ENCODE measurements at places on chromosomes 7 and 10. TPM values are rescaled to one million over a fixed set of nuclear protein-coding genes. Genes with fewer than 3 reads are reported as not detected.
A peak's percentile ranks its signal among the peaks of the same experiment; 100 is the strongest.

GRCh38 chr10:126126866-126127265, 230.5 kb downstream of the FANK1 start:
- peaks cover 30% of the 10 kb centered on the region for H3K4me1 ChIP-seq
- no peak for DNase-seq
- H3K27me3 ChIP-seq: no peaks in the 10 kb centered on the region
- no peak overlapping the region for H3K4me3 ChIP-seq

- DNase-seq: no peak
- no peak overlapping the region for H3K27ac ChIP-seq
- no peaks in the 10 kb centered on the region for H3K36me3 ChIP-seq
- H3K4me3 ChIP-seq: no peak overlapping the region
- H3K4me1 ChIP-seq: peaks cover 6% of the 10 kb centered on the region
These were observed 109.4 kb downstream of the ADAM12 start for GRCh38 chr10:126278851-126279250.

GRCh38 chr10:76523246-76523645, 1091.8 kb downstream of the LRMDA start:
- peaks cover 25% of the 10 kb centered on the region for H3K4me1 ChIP-seq
- H3K27me3 ChIP-seq: no peaks in the 10 kb centered on the region
- no peak overlapping the region for H3K4me3 ChIP-seq
- no peaks in the 10 kb centered on the region for H3K36me3 ChIP-seq

DNA sequence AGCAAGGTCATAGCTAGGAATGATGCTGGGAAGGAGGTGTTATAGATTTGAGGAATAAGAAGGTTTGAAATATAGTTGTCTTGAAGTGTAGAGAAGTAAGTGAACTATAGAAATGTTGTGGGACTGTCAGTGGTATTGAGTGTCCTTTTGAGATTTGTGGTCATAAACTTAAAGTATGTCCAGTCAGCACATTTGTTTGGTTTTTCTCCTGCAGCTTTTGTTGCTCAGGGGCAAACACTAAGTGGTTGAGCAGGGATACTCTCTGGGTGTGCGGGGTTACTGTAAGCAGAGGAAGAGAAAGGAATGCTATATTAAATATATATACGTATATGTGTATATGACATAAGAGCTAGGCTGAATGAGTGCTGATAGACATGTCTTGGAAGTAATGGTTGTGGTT, 67.1 kb downstream of the HECTD2 start:
- H3K4me3 ChIP-seq: no peak overlapping the region
- no peaks in the 10 kb centered on the region for H3K36me3 ChIP-seq
- H3K27ac ChIP-seq: no peak overlapping the region
- H3K27me3 ChIP-seq: no peaks in the 10 kb centered on the region
- no peaks in the 10 kb centered on the region for H3K4me1 ChIP-seq
- DNase-seq: no peak

DNA sequence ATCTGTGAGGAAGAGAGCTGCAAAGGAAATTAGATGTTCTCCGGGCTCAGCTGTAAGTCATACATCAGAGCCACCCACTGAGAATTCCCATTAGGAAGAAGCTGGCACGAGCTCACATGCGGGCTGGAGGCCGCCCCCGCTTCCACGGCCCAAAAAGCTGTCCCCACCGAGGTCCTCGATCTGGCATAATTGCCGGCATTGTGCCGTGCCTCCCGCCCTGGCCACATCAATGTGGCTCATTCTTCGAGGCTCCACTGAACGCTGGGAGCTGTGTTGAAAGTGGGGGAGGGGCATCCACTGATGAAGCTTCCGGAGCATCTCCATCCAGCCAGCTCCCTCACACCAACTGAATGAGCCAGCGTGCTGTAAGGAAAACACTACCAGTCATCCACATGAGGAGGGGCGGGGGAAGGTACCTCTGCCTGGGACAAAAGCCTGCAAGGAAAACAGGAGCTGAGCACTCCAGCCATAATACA, 173.1 kb downstream of the PTPRN2 start:
- peaks cover 11% of the 10 kb centered on the region for H3K4me1 ChIP-seq
- H3K27me3 ChIP-seq: no peaks in the 10 kb centered on the region
- DNase-seq: no peak

- no peak for DNase-seq
- H3K27ac ChIP-seq: no peak overlapping the region
- H3K4me3 ChIP-seq: no peak overlapping the region
- H3K36me3 ChIP-seq: no peaks in the 10 kb centered on the region
These were observed 10.3 kb downstream of the HTRA1 start for GRCh38 chr10:122471531-122472177.

GRCh38 chr10:101219946-101220451, 9.3 kb downstream of the LBX1 start:
- H3K4me3 ChIP-seq: peak overlapping the region; percentile 46
- H3K36me3 ChIP-seq: peaks cover 4% of the 10 kb centered on the region
- peaks cover 96% of the 10 kb centered on the region for H3K27me3 ChIP-seq
- H3K27ac ChIP-seq: no peak overlapping the region

DNA sequence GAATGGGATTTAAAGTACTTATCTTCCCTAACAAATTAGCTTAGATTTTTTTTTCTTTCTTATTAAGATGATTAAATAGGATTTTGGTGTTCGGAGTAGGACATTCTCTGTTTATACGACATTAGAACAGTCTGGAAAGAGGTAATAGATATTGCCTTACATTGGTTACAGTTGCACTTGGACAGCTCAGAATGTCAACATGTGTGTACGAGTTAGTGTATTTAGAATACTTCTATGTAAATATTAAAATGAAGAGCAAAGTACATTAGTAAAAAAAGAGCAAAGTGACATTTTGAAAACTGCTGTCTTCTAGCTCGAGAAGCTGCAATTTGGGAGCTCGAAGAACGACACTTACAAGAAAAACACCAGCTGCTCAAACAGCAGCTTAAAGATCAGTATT, 51.5 kb downstream of the SLK start:
- DNase-seq: no peak
- no peak overlapping the region for H3K27ac ChIP-seq
- H3K4me3 ChIP-seq: no peak overlapping the region
- H3K27me3 ChIP-seq: no peaks in the 10 kb centered on the region
- H3K36me3 ChIP-seq: peaks cover 32% of the 10 kb centered on the region
- H3K4me1 ChIP-seq: no peaks in the 10 kb centered on the region

DNA sequence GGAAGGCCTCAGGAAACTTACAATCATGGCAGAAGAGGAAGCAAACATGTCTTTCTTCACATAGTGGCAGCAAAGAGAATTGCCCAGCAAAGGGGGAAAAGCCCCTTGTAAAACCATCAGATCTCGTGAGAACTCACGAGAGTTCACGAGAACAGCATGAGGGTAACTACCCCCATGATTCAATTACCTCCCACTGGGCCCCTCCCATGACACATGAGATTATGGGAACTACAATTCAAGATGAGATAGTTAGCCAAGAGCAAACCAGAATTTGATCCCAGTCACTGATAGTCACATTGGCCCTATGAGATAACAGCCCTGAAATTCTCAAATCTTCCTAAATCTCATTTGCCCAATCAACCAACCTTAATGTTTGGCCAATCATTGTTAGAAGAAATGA, 18.2 kb upstream of the ITPRID1 start:
- no peak overlapping the region for H3K4me3 ChIP-seq
- no peaks in the 10 kb centered on the region for H3K36me3 ChIP-seq
- no peak overlapping the region for H3K27ac ChIP-seq
- no peak for DNase-seq
- H3K27me3 ChIP-seq: peaks cover 5% of the 10 kb centered on the region
- peaks cover 7% of the 10 kb centered on the region for H3K4me1 ChIP-seq

DNA sequence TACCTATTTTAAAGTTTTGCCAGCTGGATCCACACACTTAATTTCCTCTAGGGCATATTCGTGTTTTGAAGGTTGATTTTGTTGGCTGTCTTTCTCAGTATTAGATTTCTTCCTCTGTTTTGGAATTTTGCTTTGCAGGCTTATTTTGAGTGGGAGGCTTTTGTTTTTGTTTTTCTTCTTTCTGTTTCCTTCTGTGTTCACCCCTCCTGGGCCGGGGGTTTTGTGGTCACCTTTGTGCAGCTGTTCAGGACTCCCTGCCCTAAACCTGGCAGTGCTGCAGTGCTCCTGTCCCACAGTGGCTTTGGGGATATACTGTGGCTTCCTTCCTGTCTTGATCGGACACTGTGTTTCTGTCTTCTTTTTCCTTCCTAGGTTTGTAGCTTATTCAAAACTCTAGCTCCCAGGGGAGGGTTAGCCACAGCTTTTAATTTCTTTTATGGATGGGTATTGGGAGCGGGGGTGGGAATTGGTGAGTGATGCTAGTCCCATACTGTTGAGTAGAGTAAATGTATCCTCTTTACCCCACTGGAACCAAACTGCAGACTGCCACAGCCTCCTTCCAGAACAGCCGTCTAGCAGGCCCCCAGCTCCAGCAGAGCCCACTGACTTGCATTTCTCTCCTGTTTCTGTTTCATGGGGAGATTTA, 228.7 kb upstream of the FZD8 start:
- H3K27ac ChIP-seq: no peak overlapping the region
- H3K27me3 ChIP-seq: peaks cover 3% of the 10 kb centered on the region
- H3K4me1 ChIP-seq: peaks cover 36% of the 10 kb centered on the region
- no peaks in the 10 kb centered on the region for H3K36me3 ChIP-seq

DNA sequence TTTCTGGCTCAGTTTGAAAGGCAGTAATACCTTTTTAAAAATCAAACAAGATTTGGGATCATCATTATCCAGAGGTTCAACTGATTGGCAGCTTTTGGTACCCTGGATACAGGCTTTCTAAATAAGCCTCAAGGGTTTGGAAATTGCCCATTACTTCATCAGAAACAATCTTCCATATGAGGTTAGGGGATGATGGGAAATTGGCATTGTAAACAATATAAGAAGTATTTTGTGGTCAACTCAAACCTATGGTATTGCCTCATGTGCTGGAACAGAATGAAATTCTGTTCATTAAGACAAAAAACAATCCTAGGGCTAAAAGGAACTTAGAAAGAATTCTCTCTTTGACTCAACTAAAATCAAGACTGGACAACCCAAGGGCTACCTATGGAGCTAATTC, 92.6 kb upstream of the HECTD2 start:
- H3K27ac ChIP-seq: no peak overlapping the region
- H3K4me3 ChIP-seq: no peak overlapping the region
- H3K4me1 ChIP-seq: peaks cover 8% of the 10 kb centered on the region
- no peaks in the 10 kb centered on the region for H3K27me3 ChIP-seq
- no peaks in the 10 kb centered on the region for H3K36me3 ChIP-seq

- H3K27me3 ChIP-seq: no peaks in the 10 kb centered on the region
- H3K36me3 ChIP-seq: peaks cover 25% of the 10 kb centered on the region
- H3K4me3 ChIP-seq: no peak overlapping the region
- H3K4me1 ChIP-seq: peaks cover 49% of the 10 kb centered on the region
- DNase-seq: no peak
- H3K27ac ChIP-seq: no peak overlapping the region
These were observed 33.9 kb downstream of the LRRC4 start for GRCh38 chr7:127997226-127997922.

DNA sequence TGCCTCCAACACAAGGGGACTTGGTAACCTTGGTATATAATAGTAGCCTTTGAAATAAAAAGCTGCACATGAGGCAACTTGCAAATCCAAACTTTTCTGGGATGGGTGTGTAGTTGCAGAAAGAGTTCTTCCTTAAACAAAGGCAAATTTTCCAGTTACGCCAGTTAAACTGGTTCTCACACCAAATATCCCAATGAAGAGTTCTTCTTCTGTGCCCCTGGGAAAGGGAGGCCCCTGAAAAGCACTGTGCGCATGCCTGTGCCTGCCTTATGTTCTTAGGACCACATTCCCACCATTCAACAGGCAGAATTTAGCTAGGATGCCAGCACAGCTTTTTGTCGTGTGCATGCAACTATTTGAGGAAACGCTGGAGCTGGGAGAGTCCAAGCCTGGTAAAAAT, 164.8 kb upstream of the SLC25A13 start:
- no peaks in the 10 kb centered on the region for H3K36me3 ChIP-seq
- no peak overlapping the region for H3K4me3 ChIP-seq

- H3K4me1 ChIP-seq: peaks cover 4% of the 10 kb centered on the region
- no peak for DNase-seq
- H3K27ac ChIP-seq: no peak overlapping the region
- no peak overlapping the region for H3K4me3 ChIP-seq
- peaks cover 7% of the 10 kb centered on the region for H3K27me3 ChIP-seq
These were observed 237.3 kb downstream of the DGKI start for GRCh38 chr7:137609500-137609899.

DNA sequence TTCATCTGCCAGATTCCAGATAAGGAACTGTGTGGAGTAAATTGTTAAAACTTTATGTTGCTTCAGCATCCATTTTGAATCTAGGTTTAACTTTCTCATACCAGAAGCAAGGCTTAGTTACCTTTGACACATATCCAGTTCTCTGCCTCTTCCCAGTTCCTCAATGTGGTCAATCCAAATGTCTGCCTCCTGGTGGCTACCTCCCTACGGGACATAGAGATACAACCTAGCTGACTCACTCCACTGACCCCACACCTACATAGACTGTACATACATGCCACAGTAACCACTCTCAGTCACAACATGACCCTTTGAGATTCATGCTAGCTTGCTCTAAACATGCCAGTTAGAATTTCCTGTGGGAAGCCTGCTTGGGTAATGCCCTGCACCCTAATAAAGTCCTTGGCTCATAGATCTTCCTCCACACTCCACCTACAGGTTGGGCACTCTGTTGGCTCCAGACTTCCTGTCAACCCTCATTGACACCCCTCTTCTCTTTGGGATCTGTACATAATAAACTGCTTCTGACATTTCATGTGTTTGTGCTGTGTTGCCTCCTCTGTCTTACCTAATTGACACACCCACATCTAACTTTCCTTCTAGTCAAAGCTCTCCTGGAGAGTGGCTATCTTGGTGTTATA, 278.1 kb downstream of the HTR7 start:
- H3K4me1 ChIP-seq: no peaks in the 10 kb centered on the region
- H3K36me3 ChIP-seq: no peaks in the 10 kb centered on the region
- peaks cover 3% of the 10 kb centered on the region for H3K27me3 ChIP-seq
- no peak overlapping the region for H3K27ac ChIP-seq
- DNase-seq: no peak

DNA sequence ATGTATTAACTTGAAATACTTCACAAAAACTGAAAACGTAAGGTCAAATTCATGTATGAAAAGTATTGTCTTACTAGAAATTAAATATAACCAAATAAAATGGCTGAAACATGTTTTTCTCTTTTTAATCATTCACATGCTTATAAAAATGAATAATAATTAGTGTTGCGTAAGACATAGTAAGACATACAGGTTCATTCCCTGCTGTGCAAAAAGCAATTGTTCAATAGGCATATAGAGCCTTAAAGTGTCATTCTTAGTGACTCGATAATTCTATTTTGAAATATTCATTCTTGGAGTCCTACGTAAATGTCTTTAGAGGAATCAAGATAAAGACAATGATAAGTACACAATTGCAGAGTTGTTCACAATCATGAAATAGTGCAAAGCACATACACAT, 337.1 kb downstream of the SUGCT start:
- peaks cover 4% of the 10 kb centered on the region for H3K4me1 ChIP-seq
- H3K27ac ChIP-seq: no peak overlapping the region
- no peaks in the 10 kb centered on the region for H3K36me3 ChIP-seq
- H3K27me3 ChIP-seq: no peaks in the 10 kb centered on the region
- no peak for DNase-seq

ENKUR gene
- 1.6 TPM for total RNA-seq

RNF32 gene
- total RNA-seq: 2.6 TPM

JCAD gene
- total RNA-seq: 11.0 TPM

PRKG1 gene
- total RNA-seq: 12.3 TPM

LRRD1 gene
- total RNA-seq: 0.19 TPM

CAV2 gene
- total RNA-seq: 36.0 TPM

NUDT13 gene
- 3.0 TPM for total RNA-seq

GIMAP4 gene
- total RNA-seq: not detected

IKZF1 gene
- 2.0 TPM for total RNA-seq

TEX36 gene
- not detected for total RNA-seq

FAM241B gene
- 8.8 TPM for total RNA-seq

SLC29A4 gene
- total RNA-seq: 79.6 TPM

EPO gene
- 0.22 TPM for total RNA-seq

Data from type B pancreatic cell (in vitro differentiated cells).